ENCODE measurements at places on chromosomes 16 and 17. TPM values are rescaled to one million over a fixed set of nuclear protein-coding genes. Genes with fewer than 3 reads are reported as not detected.

DNA sequence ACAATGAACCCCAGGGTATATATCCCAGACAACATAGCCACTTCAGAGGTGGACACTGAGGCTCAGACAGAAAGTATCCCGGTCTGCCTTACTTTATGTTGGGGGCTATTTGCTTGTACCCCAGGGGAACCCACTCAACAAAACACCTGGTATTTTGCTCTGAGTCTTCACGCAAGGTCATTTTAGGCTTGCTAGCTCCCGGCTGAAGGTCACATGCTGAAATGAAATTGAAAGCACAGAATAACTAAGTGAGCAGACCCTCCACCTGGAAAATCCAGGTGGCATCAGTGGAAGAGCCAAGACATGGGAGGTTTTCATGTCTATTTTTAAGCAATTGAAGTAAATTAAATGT, 4.1 kb upstream of the KDM8 start:
- H3K36me3 ChIP-seq = no peaks in the 10 kb centered on the region
- no peak overlapping the region for H3K27ac ChIP-seq
- H3K4me1 ChIP-seq = peaks cover 24% of the 10 kb centered on the region
- H3K27me3 ChIP-seq = no peaks in the 10 kb centered on the region
- H3K4me3 ChIP-seq = no peak overlapping the region

- no peak overlapping the region for H3K27ac ChIP-seq
- no peak for DNase-seq
- H3K27me3 ChIP-seq = no peaks in the 10 kb centered on the region
- H3K4me3 ChIP-seq = no peak overlapping the region
Observed at GRCh38 chr17:30334421-30334820, 564 bp upstream of the TMIGD1 start.

- no peaks in the 10 kb centered on the region for H3K36me3 ChIP-seq
- peak overlapping the region; percentile 76 for H3K27ac ChIP-seq
- H3K4me1 ChIP-seq = no peaks in the 10 kb centered on the region
- no peak overlapping the region for H3K4me3 ChIP-seq
Observed at GRCh38 chr16:81817789-81818567, 38.9 kb downstream of the PLCG2 start.

UMOD gene
- total RNA-seq = not detected

GRCh38 chr16:68144008-68144407, 58.8 kb downstream of the NFATC3 start:
- H3K36me3 ChIP-seq = peaks cover 10% of the 10 kb centered on the region
- no peak overlapping the region for H3K4me3 ChIP-seq
- no peak overlapping the region for H3K27ac ChIP-seq
- no peaks in the 10 kb centered on the region for H3K27me3 ChIP-seq
- no peak for DNase-seq

DNA sequence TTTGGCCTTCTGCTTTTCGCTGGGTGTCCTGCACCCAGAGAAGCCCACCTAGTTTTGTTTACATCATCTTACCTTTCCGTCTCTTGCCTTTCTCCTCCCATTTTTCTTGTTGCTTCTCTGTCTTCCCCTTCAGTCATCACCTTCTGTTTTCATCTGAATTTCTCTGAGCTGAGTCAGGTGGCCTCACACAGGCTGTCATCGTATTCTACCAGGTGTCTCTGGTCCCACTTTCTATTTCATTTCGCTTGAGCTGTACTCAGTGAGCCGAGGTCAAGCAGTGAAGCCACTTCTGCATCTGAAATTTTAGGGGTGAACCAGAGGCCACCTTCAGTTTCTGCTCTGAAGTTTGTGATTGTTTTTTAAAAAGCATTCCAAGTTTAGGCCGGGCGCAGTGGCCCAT, 9.7 kb downstream of the CRAMP1 start:
- DNase-seq = no peak
- no peak overlapping the region for H3K4me3 ChIP-seq
- H3K4me1 ChIP-seq = no peaks in the 10 kb centered on the region
- H3K27ac ChIP-seq = no peak overlapping the region
- H3K36me3 ChIP-seq = peaks cover 68% of the 10 kb centered on the region

FOXF1 gene
- 30.3 TPM for total RNA-seq

DNA sequence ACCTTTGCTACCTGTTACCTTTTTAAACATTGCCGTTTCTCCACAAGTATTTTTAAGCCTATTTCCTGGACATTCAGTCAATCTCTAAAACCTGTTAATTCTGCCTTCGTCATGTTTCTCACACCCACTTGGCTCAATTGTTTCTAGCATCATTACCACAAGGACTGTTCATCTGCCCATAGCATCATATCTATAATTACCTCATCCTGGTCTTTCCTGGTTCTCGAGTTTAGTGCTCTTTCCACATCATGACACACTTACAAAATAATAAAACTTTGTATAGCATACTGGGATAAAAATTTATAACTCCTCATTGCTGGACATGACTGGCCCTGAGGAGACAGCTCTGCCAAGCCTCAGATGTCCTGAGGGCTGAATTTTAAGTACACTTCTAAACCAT, 104.8 kb downstream of the CYB561 start:
- H3K4me3 ChIP-seq = no peak overlapping the region
- no peaks in the 10 kb centered on the region for H3K27me3 ChIP-seq
- no peaks in the 10 kb centered on the region for H3K36me3 ChIP-seq
- H3K4me1 ChIP-seq = no peaks in the 10 kb centered on the region
- no peak for DNase-seq

DNA sequence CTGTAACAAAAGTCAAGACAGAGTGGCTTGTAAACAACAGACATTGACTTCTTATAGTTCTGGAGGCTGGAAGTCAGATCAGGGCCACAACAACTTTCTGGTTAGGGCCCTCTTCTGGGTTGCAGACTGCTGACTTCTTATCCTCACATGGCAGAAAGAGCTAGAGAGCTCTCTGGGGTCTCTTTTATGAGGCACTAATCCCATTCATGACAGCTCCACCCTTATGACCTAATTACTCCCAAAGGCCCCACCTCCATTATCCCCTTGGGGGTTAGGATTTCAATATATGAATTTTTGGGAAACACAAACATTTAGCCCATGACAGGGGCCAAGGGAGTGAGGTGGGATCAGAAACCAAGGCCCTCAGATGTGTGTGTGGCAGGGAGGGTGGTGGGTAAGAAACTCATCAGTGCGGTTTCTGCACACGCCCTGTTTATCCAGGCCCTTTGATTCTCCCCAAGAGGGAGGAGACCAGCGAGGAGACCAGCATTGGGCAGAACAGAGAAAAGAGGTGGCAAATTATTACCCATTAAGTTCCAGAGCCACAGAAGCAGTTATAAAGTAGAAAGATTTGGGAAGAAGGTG, 74.8 kb downstream of the UTP18 start:
- H3K27me3 ChIP-seq = peaks cover 3% of the 10 kb centered on the region
- DNase-seq = no peak
- H3K36me3 ChIP-seq = no peaks in the 10 kb centered on the region
- no peak overlapping the region for H3K27ac ChIP-seq
- no peaks in the 10 kb centered on the region for H3K4me1 ChIP-seq

GRCh38 chr17:42050393-42051012, at the start of gene C17orf113:
C17orf113 (minus strand) TSS chr17:42050601; CDS start chr17:42043376, 7,225 bp downstream.
- peak; percentile 90 for DNase-seq
- peaks cover 21% of the 10 kb centered on the region for H3K4me1 ChIP-seq
- H3K36me3 ChIP-seq = no peaks in the 10 kb centered on the region
- peak within 1 kb of the TSS; percentile 55 for H3K4me3 ChIP-seq

PRR35 gene
- not detected for total RNA-seq

All from left lung (tissue), 14 donors.